Amniotic epithelial cell (primary cell): ENCODE measurements at places on chromosomes 1 and 21.
A peak's percentile ranks its signal among the peaks of the same experiment; 100 is the strongest.

GRCh38 chr1:35571263-35571662 lies 1.9 kb upstream of the TFAP2E start:
- DNase-seq, result no peak

- peak; percentile 75 for DNase-seq
These were observed 233.8 kb upstream of the JUN start for GRCh38 chr1:59017501-59018231.

DNA sequence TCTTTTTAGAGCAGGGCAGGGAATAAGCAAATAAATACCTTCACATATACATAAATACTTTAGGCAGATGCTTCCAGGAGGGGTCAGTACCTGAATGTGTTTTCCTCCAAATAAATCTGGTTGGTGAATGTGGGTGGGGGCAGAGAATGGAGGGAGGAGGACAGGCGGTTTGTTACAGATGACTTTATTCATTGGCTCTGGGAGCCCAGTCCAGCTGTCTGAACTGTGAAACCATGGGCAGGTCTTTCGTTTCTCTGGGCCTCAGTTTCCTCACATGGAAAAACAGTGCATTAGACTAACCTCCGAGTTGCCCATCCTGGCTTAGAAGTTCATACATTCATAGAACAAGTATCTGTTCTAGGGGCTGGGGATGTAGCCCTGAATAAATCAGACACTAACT lies 124.6 kb downstream of the IER5 start:
- DNase-seq, result no peak

DNA sequence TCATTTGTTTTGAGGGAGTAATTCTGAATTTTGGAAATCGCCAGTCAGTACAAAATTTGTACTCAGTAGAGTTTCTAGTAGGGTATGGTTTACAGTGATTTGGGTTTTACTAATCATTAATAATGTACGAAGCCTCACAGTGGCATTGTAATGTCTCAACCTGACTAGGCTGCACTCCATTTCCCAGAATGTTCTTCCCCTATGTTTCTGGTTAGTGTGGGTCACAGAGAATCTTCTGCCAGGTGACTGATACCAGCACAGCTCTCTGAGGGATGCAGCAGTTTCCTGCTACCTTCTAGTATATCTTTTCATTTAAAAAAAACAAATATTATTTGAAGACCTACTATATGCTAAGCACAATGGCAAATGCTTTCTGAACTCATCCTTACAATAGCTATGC lies 112.9 kb downstream of the PTPN14 start:
- no peak for DNase-seq

- DNase-seq, result no peak
These were observed 6.0 kb downstream of the TRIM62 start for GRCh38 chr1:33175865-33176264.

DNA sequence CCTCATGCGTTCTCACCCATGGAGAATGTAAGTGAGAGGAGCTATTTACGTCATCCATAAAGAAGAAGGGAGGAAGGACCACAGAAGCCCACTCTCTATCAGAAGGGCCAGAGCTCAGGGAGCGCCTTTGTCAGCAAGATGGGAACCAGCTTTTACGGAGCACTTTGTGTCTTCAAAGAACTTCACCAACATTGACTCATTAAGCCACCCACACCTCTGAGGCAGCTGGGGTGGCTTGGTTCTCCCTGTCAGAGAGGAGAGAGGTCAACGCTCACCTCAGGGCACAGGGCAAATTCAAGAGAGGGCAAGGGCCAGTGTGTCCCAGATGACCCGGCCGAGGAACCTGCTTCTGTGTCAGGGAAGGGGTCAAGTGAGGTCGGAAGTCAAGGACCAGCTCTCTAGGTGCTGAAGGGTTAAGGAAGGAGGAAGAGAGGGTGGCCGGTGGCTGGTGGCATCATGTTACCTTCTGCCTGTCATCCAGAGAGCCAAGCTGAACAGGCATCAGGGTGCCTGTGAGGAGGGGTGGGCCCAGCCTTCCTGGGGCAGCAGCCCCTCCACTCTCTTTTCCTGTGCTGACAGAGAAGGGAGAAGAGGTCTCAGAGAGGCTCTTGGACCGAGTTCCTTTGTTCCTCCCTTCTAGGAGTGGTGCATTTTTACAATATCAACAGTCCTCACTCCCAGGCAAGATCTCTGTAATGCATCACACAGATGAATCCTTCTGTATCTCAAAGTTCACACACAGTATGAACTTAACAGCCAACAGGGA lies 109.0 kb downstream of the ETS2 start:
- peak; percentile 27 for DNase-seq

DNA sequence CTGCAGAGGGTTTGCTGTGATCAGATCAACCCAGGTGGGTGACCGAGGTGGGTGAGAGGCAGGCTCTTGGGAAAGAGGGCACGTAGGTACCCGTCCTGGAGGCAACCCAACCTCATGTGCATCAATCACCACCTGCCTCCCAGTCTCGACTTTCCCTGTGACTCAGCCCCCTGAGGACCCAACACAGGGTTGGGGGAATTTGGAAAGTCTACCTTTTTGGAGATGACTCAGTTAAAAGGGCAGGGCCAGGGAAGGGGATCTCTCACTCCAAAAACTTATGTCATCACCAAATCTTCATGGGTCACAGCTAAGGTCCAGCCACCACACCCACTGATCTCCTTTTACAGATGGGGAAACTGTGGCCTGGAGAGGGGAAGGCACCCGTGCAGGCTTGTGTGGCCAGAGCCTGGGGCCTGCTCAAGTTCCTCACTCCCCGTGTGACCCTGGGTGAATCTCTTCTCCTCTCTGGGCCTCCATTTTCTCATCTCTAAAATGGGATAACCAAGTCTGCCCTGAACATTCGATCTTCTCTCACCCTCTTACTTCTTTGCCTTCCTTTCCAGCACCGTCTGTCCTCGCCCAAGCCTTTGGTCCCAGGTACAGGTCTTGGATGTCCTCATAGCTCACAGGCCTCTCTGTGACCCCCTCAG lies 34.6 kb upstream of the WNT4 start:
- no peak for DNase-seq

- DNase-seq, result no peak
These were observed 213.4 kb downstream of the USP25 start for GRCh38 chr21:15943009-15943666.

DNA sequence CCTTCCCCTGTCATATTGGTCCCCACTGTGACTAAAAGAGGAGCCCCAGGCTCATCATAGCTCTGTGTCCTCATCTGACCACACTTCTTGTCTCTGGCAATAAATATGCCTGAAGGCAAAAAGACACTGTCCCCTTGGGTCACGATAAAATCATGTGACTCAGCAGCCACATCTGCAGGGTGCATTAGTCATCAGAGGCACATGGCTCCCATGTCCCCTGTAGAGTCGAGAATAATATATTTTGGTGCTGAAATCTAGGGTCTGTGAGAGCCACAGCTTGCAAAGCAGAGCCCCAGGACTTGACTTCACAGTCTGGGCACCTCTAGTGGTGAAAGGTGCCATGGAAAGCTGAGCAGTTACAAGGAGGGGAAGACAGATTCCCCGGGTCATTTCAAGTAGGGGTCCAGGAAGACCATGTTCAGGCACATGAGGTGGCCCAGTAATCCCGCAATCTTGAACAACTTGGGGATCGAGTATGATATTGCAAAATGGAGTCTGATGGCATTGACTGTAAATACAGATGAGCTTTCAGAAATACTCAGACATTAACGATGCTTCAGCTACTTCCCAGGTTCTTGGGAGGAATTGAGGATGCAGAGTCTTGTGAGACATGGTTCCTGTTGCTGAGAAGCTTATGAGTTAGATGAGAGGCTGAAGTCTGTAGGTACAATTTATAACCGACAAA lies 68.6 kb downstream of the SLC35F3 start:
- DNase-seq, result no peak

- no peak for DNase-seq
These were observed 15.5 kb upstream of the NPPB start for GRCh38 chr1:11874258-11874562.
